DMS79 treated with DMSO at 0.1 percent for 48 hours (cell line): ENCODE measurements at places on chromosomes 2 and 18.
A peak's percentile ranks its signal among the peaks of the same experiment; 100 is the strongest.

DNA sequence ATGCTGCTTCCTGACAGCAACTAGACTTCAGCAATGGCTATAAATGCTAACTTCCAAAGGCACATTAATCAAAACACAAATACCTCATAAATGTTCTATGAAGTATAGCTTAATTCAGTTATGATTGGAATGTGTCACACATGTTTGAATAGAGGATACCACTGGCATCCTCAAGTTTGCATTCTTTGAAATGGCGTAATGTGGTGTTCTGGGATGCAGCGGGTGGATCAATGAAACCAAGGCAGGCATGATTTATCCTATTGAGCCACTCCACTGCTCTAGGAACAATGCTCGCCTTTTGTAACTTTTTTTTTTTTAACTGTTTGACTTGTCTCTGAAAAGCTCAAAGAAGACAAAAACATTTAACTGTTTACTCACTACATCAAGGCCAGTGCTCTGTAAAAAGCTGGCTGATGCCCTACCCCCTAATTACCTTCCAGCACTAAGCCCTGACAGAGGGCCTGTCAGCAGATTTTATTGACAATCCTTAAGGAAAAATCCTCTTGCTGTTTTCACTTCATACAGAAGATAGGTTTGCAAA lies 278.8 kb upstream of the SESTD1 start:
- peak; percentile 36 for DNase-seq

DNA sequence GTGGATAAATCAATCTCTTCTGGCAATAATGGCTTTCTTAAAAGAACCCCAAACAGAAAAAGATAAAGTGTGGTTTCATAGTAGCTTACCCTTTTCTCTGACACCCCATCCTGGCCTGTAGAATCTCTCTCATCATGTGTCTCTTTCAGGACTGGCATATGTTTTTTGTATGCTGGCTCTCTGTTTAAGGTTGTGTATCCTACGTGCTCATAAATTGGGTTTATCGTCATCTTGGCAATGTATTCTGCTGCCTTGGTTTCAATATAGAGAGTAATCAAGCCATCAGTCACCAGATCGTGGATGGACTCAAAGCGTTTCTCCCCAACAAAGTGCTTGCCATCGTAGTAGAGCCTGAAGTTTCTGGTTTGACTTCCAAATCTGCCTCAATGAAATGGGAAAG lies 113.5 kb upstream of the CHRNA1 start:
- no peak for DNase-seq

DNA sequence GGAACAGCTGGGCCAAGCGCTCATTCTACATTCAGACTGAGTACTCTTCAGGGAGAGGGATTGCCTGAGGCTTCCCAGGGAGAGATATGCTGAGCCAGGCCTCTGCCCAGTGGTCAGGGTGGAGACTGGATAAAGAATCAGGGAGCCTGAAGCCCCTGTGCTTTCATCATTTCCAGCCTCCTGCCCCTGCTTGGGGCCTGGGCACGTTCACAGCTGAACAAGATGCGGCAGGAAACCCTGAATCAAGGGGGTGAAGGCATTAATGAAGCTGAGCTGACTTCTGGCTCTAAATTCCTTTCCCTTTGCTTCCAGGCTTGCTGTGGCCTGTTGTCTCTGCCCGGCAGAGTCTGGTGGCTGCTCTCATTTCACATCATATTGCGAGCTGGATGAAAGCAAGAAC lies 35.0 kb downstream of the RPL37A start:
- DNase-seq: no peak

GRCh38 chr2:68478688-68479087 lies 11.3 kb downstream of the APLF start:
- DNase-seq: no peak
